Right atrium auricular region (tissue), 2 donors: ENCODE measurements at places on chromosomes 13 and 19. TPM values are rescaled to one million over a fixed set of nuclear protein-coding genes. Genes with fewer than 3 reads are reported as not detected.

The CFD gene
- total RNA-seq, result 133 TPM

The ERICH6B gene
- not detected for total RNA-seq

The MIR17HG gene
- not detected for total RNA-seq

The GPC5 gene
- total RNA-seq, result 1.3 TPM

The C19orf85 gene
- not detected for total RNA-seq

DNA sequence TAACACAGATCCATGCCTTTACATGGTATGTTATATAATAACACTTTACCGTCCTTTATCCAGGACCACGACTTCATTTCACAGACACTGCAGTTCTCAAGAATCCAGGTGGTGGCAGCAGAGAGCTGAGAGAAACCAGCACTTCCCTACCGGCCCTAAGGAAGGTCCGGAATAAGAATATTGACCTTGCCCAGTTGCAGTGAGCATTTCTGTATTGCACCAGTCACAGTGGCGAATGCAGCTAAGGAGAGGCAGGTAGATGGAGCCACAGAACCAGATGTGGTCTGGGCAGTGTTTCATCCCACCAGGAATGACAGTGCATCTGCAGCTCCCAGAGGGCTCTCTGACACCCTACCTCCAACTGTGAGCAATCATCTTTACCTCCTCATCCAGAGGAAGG lies 44.6 kb downstream of the ZNF787 start:
- DNase-seq, result no peak

- no peak for DNase-seq
These were observed 232.5 kb downstream of the GPC5 start for GRCh38 chr13:91630946-91631345.

GRCh38 chr13:112940236-112940635 lies 28.8 kb upstream of the MCF2L start:
- DNase-seq, result no peak

DNA sequence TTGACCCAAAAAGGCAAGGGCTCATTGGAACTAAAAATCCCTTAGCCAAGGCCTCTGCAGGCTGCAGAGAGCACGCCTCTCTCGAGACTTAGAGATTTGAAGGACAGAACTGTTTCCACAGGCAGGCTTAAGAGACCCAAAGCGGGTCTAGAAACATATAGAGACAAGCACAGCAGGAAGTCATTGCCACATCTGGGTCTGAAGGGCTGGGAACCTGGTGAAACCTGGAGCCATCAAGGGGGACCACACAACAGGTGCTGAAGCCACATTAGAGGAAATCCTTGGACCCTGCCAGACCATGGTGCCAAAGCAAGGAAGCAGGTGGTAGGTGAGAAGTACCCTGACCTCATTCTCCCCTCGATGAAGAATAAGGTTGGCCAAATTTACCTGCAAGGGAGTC lies 33.8 kb upstream of the LRCH1 start:
- DNase-seq, result no peak

GRCh38 chr19:45200568-45200967 lies 22.0 kb downstream of the BLOC1S3 start:
- DNase-seq, result no peak

DNA sequence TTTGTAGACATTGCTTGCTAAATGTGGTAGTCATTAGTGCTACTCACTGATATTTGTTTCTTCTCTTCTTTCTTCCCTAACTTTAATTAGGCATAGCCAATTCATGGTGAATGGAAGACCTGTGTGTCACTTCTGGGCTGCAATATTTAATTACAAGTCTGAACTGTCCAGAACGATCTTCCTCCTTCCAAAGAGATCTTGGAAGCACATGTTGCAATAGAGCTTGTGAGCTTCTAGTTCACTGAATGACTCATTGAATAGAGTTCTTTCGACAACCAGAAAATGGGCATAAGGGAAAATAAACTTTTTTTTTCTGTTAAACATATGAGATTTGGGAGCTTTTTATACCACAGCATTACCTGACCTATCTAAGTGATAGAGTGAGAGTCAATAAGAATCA lies 1264.6 kb downstream of the PCDH9 start:
- no peak for DNase-seq

GRCh38 chr19:40741527-40742390 lies 8.5 kb downstream of the ACTMAP start:
- DNase-seq, result no peak

DNA sequence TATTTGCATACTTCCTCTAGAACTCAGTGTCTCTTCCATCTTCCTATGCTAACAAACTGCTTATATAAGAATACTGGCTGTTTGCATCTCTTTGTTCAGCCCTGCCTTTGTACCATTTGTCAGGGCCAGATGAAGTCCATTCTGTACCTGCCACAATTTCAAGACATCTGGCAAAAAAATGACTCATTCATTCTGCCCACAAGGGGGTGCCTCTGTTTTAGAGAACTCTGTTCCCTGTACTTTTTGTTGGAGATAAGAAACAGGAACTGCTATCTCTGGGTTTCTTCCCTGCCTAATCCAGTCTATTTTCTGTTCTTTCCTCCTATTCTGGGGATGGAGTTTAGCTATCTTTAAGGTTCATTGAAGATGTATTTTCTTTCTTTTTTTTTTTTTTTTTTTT lies 23.0 kb downstream of the ZNF568 start:
- no peak for DNase-seq

DNA sequence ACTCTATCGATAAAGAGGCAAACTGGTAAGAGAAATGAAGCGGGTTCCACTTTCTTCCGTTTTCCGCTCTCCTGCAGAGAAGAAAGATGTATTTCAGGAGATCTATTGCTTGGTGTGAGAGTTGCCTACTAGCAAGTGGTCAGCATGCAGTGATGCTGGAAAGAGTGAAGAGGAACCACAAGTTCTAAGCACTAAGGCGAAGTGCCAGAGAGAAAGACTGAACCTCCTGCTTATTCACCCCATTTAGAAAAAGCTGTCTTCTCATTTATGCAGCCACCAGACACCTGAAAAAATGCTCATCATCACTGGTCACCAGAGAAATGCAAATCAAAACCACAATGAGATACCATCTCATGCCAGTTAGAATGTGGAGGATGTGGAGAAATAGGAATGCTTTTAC lies 78.7 kb upstream of the GPC6 start:
- no peak for DNase-seq

GRCh38 chr13:99432609-99433542 lies 68.4 kb upstream of the TM9SF2 start:
- peak; percentile 87 for DNase-seq

- DNase-seq, result no peak
These were observed 222.8 kb downstream of the SPRY2 start for GRCh38 chr13:80118099-80118498.

DNA sequence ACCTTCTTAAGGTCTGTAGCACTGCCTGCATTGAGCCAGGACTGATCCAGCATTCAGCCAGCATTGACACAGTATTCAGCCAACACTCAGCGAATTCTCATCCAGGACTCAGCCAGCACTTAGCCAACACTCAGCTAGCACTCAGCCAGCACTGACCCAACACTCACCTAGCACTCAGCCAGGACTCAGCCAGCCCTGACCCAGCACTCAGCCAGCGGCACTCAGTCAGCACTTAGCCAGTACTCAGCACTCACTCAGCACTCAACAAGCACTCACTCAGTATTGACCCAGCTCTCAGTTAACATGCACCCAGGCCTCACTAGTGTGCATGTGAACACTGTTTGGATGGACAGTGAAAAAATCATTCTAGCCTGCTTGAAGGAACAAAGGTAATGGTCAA lies 55.0 kb downstream of the TSHZ3 start:
- DNase-seq, result no peak

DNA sequence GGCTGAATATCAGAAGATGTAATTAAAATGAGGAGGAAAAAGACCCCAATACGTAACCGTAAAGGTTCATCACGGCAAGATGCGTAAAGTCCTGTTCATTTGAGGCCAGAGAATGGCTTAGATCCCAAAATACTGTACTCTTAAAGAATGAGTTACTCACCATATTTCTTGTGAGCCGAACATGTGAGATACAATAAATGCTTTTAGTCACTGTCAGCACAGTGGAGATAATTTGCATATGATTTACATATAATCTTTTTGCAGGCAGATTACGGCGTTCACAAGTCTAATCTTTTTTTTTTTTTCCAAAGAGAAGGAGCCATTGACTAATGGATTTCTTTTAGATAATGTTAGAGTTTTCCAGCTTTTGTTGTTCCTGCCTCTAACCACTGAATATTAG lies 28.4 kb downstream of the AMER2 start:
- DNase-seq, result no peak
